ENCODE measurements at places on chromosomes 5 and 9.

DNA sequence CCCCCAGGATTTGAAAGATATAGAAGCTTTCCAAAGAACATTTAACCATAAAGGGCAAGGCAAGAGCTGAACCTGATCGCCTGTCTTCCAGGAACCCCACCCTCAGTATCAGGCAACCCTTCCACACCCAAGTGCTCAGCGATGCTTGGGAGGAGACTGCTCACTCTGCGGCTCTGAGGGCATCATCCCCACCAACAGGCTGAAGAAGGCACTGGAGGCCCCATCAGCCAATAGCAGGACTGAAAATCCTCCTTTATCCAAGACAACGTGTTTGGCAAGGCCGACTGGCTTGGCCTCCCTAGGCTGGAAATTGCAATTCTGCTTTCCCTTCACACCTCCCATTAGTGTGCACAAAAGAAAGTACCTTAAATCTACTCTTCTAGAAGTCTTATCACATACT is 1.4 kb upstream of the PPP2CA start:
- no peak for DNase-seq

GRCh38 chr5:59190746-59191145 is 607.9 kb downstream of the RAB3C start:
- no peak for DNase-seq

DNA sequence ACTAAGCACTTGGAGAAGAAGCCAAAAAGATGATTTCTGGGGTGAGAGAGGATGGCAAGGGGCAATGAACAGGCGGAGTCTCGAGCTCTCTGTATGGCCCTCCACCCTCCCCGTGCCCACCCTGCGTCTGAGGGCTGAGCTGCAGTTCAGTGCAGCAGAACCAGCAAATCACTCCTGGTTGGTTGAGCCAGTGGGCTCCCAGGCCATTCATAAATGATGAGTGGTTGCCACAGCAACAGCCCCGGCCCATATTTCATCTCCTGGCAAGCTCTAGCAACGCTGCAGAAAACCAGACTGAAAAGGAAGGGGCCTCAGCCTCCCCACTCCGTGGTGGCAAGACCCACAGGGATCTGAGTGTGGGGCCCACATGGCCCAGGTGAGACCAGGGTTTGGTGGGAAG is 93.8 kb upstream of the PPP1R26 start:
- DNase-seq = no peak

GRCh38 chr9:131270171-131271015 is 5.9 kb downstream of the FAM78A start:
- DNase-seq = peak; percentile 82

DNA sequence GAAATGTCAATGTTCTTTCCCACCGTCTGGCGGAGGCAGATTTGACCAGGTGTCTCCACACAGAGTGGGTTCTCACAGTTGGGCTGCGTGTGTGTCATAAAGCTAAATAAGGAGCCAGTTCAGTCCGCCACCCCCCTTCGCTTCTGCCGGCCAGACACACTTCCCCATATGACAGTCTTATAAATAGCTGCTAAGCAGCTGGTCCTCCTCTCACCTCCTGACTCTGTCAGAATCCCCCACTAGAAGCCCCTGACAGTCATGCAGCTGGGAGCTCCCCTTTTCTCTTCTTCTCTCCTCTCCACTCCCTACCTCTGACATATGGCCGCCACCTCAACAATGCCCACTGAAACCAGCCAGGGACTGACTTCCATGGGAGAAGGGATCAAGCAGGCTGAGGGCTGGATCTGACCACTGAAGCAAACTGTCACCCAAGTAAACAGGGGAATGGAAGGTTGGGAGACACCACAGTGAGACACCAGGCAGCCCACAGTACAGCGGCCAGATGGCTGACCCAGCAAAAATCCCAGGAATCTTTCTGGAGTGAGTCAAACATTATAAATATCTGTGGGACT is 141.9 kb upstream of the EFNA5 start:
- no peak for DNase-seq

DNA sequence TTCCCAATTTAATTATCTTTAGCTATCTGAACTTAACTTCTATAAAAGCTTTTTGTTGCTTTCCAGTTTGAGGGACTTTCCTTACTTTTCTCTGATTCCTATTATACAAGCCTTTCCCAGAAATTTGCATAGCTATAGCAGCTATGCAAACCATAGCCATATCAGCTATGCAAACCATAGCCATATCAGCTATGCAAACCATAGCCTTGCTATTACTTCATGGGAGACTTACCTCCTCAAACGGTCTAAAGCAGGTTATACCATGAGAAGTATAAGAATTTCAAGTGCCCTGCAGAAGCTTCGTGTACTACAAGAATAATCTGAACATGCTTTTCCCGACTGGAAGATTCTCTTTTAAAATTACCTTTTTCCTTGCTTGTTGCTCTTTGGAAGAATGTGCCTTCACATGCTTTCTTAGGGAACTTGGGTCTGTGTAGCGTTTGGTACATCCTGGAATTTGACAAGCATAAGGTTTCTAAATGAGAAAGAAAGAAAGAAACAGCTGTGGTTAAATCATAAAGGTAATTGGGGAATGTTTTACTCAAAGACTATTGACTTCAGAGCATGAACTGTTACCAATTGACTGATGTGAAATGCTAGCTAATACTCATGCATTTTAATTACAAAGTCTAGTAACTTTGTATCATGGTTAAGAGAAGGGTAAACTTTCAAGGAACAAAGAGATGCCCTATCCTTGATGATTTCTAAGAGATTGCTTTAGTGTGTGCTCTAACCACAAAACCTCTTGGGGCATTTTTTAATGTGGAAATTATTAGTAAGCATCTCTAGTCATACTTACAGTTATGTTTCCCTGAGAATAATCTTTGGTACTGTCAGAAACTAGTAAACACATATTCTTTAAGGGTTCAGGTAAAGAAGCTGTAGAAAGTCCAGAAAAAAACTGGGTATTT is 367.6 kb downstream of the GLIS3 start:
- DNase-seq = no peak

DNA sequence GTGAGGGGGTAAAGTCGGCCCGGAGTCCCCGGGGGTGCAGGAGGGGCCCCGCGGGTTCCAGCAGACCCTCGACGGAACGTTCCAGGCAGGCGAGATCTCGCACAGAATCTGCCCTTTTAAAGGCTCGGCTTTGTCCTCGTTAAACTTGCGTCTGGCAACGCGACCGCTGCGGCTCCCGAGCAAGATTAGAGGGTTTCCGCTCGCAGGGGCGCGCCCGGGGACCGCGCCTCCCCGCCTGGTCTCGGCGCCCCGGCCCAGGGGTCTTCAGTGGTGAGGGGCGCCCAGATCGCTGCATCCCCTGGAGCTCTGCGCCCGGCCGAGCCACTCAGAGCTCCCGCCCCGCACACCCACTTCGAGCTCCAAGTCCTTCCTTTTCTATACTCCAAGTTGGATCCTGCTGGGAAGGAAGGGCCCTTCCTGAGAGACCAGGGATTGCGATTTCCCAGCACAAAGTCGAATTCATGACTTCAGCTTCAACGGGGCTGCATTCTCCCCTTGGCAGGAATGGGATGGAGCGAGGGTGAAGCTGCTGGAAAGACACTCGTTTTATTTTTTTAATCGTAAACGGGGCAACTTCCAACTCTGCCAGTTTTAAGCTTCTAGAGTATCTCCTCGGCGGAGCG is 11.3 kb downstream of the PROP1 start:
- DNase-seq = no peak

- no peak for DNase-seq
These were observed 347.6 kb upstream of the MPDZ start for GRCh38 chr9:13627071-13627470.

DNA sequence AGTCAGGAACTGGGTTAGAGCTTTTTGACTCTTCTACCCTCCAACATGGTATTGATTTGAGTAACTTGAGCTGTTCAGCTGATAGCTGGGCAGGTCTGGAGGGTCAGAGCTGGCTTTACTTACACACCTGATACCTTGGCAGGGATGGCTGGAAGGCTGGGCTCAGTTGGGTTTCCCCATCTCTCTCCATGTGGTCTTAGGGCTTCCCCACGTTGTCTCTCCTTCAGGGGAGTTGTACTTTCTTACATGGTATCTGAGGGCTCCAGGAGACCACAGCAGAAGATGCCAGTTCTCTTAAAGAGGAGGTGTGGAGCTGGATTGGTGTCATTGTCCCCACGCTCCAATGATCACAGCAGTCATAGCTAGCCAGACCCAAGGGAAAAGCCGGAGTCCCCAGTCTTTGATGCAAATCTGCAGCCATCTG is 25.6 kb downstream of the ISOC1 start:
- no peak for DNase-seq

GRCh38 chr5:174307031-174307408 is 261.5 kb downstream of the NSG2 start:
- no peak for DNase-seq

- DNase-seq = no peak
These were observed 75.4 kb upstream of the ARAP3 start for GRCh38 chr5:141757402-141757801.

All from inflammatory macrophage treated with lipopolysaccharide for 1 hour (primary cell).